ENCODE measurements at places on chromosomes 1 and 21. TPM values are rescaled to one million over a fixed set of nuclear protein-coding genes. Genes with fewer than 3 reads are reported as not detected.
A peak's percentile ranks its signal among the peaks of the same experiment; 100 is the strongest.

LMX1A gene
- total RNA-seq, result not detected

OR2T29 gene
- total RNA-seq, result not detected

GRCh38 chr1:9658199-9658598 lies 6.7 kb downstream of the PIK3CD start:
- DNase-seq, result no peak

DNA sequence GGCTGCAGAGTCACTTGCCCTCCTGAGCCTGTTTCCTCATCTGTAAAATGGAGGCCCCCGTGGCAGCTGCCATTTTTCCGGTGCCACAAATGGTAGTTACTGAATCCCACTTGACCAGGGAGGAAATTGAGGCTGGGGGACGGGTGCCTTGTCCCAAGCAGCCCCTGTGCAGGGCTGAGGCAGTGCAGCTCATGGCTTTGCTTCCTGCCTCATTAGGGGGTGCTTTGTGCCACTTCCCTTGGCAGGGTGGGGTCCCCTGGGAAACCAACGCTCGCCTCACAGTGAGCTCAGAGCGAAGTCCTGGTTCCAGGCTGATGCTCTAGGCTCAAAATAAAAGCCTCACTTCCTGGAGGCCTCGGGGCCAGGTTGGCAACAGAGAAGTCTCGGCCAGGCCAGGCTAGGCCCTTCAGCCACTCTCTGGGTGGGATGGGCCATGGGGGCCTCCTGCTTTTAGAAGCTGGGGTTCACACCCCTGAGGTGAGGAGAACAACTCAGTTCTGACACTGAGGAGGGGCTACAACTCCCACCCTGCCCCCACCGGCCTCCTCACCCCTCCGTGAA lies 6.8 kb downstream of the LAPTM5 start:
- no peak for DNase-seq

DNA sequence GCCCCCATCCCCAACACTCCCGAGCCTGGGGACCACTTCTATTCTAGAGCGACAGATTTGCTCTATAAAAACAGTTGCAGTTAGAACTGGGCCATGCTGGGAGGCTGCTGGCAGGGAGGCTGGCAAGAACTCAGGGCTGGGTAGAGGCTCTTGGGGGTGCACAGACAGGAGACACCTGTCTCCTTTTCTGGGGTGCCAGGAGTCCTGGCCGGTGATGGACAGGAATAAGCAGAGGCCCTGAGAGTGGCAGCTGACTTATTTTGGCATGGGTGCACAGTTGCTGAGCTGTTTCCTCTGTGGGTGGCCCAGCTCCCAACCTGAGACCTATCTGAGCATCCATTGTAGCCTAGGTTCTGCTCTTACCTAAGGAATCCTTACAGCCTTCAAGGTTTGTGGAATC lies 39.2 kb upstream of the TMPRSS2 start:
- no peak for DNase-seq

DNA sequence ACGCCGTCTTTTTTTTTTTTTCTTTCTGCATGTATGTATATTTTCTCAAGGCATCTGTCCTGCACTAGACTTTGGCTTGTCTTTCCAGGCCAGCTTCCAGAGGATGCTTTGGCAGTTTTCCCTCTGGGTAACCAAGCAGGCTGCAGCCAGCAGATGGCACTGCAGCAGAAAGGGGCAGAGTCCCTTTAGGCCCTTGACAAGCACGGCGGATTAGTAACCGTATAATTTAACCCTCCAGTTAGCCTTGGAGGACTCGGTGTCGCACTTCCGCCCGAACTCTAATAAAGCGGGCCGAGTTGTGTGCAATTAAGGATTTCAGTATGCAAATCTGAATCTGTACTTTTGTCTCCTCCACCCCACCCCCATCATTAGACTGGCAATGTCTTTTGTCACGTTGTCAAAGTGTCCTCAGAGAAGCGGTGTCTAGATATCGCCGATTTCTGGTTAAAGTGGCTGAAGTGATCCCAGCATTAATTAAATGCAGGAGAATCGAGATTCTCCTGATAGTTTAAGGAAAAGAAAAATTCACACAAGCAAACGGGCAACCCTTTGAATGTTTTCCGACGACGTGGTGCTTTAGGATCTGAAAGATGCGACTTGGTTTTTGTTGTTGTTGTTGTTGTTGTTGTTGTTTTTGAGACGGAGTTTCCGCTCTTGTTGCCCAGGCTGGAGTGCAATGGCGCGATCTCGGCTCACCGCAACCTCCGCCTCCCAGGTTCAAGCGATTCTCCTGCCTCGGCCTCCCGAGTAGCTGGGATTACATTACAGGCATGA lies 1.1 kb upstream of the TMEM167B start:
- peak; percentile 35 for DNase-seq

GJB4 gene
- total RNA-seq, result not detected

MYOM3 gene
- not detected for total RNA-seq

IQCC gene
- total RNA-seq, result 1.0 TPM

DNA sequence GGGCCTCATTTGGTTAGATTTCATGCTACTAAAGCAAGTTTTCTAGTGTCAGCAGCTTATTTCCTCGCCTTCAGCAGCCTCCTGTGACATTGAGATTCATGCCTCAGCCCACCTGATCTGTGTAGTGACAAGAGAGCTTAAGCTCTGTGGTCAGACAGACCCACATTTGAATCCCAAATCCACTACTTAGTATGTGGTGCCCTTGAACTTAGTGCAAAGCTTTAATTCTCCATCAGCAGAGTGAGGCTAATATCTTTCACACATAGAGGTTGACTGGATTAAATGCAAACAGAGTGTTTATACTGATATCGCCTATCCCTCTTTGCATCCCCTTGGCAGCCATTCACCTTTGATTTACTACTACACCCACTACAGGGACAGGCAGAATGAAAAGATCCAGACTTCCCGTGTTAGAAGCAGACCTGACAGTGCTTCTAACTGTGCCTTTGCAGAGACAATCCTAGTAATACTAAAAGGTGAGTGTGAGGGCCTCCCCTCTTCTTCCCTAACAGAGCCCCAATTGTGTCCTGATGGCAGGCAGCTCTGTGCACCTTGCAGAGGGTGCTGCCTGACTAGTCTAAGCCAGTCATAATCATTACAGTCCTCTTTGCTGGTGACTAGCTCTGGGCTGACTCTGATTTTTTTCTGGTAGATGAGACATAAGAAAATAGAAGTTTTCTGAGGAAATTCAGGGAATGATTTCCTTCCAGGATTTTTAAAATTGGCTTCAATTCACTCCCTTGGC lies 264.0 kb downstream of the CTH start:
- no peak for DNase-seq

ZNF593OS gene
- total RNA-seq, result not detected

GRCh38 chr1:180571832-180572636 lies 13.3 kb downstream of the OVAAL start:
- no peak for DNase-seq

GRCh38 chr1:206538901-206539640 lies 31.7 kb downstream of the RASSF5 start:
- no peak for DNase-seq

FMO5 gene
- 1.2 TPM for total RNA-seq

LYPLA2 gene
- 153 TPM for total RNA-seq

GRCh38 chr1:149937759-149938158 lies 1.1 kb upstream of the MTMR11 start:
- no peak for DNase-seq

NUDT4B gene
- total RNA-seq, result 11.9 TPM

DNA sequence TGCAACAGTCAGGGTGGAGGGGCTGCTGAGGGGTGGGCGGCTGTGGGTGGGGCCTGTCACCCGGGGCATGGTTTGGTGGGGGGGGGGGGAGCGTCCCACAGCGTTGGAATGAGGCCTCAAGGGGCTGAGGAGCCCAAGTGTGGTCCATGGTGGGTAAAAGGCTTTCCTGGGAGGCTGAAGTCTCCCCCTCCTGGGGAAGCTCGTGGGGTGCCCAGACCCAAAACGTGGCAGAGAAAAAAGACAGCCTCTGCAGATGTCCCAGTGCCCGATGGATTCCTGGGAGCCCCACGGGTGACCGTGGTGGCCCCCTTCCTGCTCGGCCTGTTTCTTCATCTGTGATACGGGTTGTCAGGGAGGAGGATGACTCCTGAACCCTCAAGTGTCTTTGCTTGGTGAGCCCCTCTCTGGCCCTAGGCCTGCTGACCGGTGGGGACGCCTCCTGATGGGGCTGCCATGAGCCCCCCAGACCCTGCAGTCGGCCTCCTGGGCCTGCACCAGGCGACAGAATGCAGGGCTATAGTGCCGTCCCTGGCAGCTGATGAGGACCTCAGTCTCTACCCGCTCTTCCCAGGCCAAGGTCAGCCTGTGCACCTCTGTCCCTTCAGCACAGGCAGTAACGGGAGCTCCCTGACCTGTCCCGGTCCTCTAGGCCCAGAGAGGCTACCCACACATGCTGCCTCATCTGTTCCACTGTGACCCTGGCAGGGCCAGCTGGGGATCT lies 1.1 kb downstream of the OBSCN start:
- no peak for DNase-seq

GRCh38 chr1:20307026-20307425 lies 16.4 kb downstream of the VWA5B1 start:
- no peak for DNase-seq

GRCh38 chr1:178690496-178690895 lies 34.5 kb upstream of the RALGPS2 start:
- no peak for DNase-seq

GRCh38 chr21:35170818-35171217 lies 121.7 kb upstream of the RUNX1 start:
- no peak for DNase-seq

DNA sequence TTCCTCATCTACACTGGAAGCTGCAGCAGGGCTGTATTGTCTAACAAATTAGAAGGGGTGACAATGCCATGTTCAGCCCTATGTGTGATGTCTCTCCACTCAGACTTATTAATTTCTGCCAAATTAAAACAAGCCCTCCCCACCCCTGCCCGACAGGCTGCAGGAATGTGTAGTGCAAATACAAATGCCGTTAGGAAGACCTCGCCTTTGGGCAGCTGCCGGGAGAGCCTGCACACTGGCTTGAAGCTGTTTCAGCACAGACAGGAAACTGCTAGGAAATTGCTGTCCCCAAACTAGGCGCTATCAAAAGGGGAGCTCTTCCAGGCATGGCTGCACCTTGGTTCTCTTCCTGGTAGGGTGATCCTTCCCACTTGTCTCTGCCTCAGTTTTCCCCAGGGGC lies 135.2 kb downstream of the ELAVL4 start:
- DNase-seq, result no peak

DNA sequence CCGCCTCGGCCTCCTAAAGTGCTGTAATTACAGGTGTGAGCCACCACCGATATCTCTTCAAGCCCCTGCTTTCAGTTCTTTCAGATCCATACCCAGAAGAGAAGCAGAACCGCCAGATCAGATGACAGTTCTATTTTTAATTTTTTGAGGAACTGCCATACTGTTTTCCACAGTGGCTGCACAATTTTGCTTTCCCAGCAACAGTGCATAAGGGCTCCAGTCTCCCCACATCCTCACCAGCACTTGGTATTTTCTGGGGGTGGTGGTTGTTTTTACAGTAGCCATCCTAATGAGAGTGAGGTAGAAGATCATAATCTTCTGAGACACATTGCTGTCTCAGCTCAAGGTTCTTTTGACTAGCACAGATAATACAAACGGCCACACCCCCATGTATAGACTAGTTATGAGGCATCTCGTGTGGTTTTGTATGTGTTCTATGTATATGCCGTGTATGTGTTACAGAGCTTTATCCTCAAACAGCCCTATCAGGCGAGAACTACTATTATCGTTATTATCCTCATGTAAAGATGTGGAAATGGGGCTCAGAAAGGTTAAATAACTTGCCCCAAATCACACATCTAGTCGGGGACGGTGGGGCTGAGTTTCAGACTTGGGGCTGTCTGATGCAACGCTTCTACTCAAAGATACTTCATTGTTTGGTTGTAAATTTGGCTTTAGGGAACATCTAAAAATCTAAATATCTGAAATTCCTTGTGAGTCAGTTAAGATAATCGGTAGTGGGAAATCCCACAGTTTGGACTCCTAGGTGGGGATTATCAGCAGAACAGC lies 12.0 kb downstream of the FHAD1 start:
- no peak for DNase-seq

DNA sequence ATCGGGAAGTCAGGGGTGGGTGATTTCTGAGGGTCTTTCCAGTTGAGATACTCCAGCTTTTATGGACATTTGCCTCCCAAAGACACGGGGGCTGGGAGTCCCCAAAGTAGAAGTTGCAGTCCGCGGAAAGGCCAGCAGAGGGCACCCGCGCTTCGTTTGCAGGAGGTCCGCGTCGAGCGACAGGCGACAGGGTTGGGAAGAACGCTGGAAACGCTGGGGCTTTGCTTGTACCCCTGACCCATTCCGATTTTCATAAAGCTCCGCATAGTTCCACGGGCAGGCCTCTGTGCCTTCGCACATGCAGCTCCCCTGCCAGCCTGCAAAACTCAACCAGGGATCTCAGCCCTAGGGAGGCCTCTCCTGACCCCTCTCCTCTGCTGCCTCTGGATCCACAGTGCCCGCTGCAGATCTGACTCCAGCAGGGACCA lies 44.2 kb upstream of the LAPTM5 start:
- peak; percentile 59 for DNase-seq

MPL gene
- total RNA-seq, result 0.13 TPM

DNA sequence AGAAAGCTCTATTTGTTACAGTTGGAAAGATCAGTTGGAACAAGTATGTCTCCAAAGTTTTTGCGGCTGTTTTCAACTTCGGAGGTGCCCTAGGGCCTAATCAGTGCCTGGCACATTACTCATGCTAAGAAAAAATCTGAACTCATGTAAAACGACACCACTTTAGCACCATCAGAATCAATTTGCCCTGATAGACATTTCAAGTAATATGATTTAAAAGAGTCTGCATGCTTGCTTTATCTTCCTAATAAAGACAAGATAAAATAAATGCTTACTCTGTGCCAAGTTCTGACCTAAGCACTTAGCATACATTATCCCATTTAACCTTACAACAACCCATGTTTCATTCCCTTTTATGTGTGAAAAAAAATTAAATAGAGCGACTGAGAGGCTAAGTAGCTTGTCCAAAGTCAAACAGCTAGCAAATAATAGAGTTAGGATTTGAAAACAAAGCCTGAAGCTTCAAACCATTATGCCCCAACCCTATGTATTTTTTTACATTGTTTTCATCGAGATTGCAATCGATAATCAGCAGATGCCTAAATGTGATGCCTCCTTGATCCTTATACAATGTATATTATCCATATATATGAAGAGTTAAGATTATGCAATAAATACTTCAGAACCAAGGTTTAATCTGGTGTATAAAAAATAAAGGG lies 91.3 kb downstream of the DENND1B start:
- DNase-seq, result no peak

- DNase-seq, result no peak
Observed at GRCh38 chr1:244502630-244503029, 41.6 kb downstream of the CATSPERE start.

GPR25 gene
- total RNA-seq, result not detected

DNA sequence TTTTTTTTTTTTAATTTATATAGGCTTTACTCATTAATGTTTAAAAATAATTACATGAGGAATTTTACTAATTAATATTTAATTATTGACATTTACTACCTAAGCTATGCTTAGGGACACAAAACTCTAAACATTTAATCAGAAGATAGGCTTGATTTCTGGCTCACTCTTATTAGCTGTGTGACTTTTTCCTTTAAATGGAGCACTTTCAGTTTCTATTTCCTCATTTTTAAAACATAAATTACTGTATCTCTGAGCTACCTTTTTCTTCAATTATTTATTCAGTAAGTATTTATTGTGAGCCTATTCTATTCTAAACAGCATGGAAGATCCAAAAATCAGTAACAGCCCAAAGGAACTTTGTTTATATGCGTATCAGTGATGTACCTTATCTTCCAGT lies 40.5 kb downstream of the MAP3K7CL start:
- DNase-seq, result no peak
